ENCODE measurements at places on chromosomes 4 and X. TPM values are rescaled to one million over a fixed set of nuclear protein-coding genes. Genes with fewer than 3 reads are reported as not detected.
A peak's percentile ranks its signal among the peaks of the same experiment; 100 is the strongest.

Gene HSD17B13
- total RNA-seq, result 0.34 TPM

Gene SSX2B
- total RNA-seq, result not detected

Gene TMSB15A
- total RNA-seq, result 2.8 TPM

Gene SLC10A4
- 0.21 TPM for total RNA-seq

Gene TMPRSS11B
- total RNA-seq, result 0.20 TPM

Gene NEIL3
- total RNA-seq, result 2.0 TPM

Gene DKK2
- 16.1 TPM for total RNA-seq

Gene SYNPO2
- 27.6 TPM for total RNA-seq

Gene AADAT
- total RNA-seq, result 7.1 TPM

Gene USP26
- total RNA-seq, result not detected

Gene COL4A5
- 253 TPM for total RNA-seq

DNA sequence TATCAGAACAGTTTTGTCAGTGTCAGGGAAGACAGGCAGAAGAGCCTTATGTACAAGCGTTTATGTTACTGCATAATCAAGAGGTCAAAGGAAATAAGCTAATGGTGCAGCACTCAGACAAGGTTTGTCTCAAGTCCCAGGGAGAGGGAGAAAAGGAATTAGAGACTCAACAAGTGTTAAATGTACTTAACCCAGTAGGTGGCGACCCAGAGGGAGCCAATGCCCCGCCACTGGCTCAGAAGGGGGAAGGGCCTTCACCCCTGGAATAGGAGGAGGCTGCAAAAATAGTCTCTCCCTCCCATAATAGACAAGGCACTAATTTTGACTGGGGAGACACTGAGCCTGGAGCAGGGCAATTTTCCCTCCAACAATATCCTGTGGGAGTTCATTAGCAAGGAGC, 14.1 kb upstream of the PAPSS1 start:
- no peaks in the 10 kb centered on the region for H3K36me3 ChIP-seq
- no peak overlapping the region for H3K27ac ChIP-seq
- no peaks in the 10 kb centered on the region for H3K4me1 ChIP-seq
- no peaks in the 10 kb centered on the region for H3K27me3 ChIP-seq

- peak overlapping the region; percentile 96 for H3K27ac ChIP-seq
- H3K36me3 ChIP-seq, result no peaks in the 10 kb centered on the region
- no peaks in the 10 kb centered on the region for H3K27me3 ChIP-seq
- no peak overlapping the region for H3K4me3 ChIP-seq
- peaks cover 12% of the 10 kb centered on the region for H3K4me1 ChIP-seq
Observed at GRCh38 chr4:145177511-145177905, 2.9 kb downstream of the OTUD4 start.

- no peaks in the 10 kb centered on the region for H3K27me3 ChIP-seq
- no peak overlapping the region for H3K4me3 ChIP-seq
- H3K27ac ChIP-seq, result no peak overlapping the region
- DNase-seq, result no peak
Observed at GRCh38 chr4:112647785-112648184, 10.8 kb downstream of the LARP7 start.

- peak; percentile 10 for DNase-seq
- H3K27me3 ChIP-seq, result peaks cover 23% of the 10 kb centered on the region
- no peaks in the 10 kb centered on the region for H3K36me3 ChIP-seq
- H3K4me3 ChIP-seq, result peak overlapping the region; percentile 93
- no peak overlapping the region for H3K27ac ChIP-seq
Observed at GRCh38 chr4:53365121-53365485, 758 bp downstream of the SCFD2 start.

GRCh38 chr4:113311047-113311446, 261.6 kb downstream of the ANK2 start:
- no peaks in the 10 kb centered on the region for H3K36me3 ChIP-seq
- no peaks in the 10 kb centered on the region for H3K27me3 ChIP-seq
- no peak overlapping the region for H3K27ac ChIP-seq
- H3K4me1 ChIP-seq, result no peaks in the 10 kb centered on the region

- H3K36me3 ChIP-seq, result peaks cover 17% of the 10 kb centered on the region
- no peak overlapping the region for H3K27ac ChIP-seq
- H3K4me1 ChIP-seq, result no peaks in the 10 kb centered on the region
- no peak overlapping the region for H3K4me3 ChIP-seq
Observed at GRCh38 chr4:88043001-88043400, 35.6 kb downstream of the PKD2 start.

DNA sequence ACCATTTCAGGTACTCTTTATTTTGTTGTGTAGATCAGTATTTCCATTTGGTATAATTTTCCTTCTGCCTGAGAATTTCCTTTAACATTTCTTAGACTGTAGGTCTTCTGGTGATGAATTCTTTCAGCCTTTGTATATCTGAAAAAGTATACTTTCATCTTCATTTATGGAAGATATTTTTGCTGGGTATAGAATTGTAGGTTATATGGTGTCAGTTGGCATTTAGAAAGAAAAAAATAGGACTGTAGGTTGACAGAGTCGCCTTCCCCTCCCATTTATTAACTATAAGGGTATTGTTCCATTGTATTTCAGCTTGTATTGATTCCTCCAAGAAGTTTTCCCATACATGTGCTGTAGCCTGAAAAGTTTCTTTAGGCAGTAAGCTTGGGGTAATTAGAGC, 71.9 kb downstream of the KDM6A start:
- H3K4me3 ChIP-seq, result no peak overlapping the region
- no peak for DNase-seq
- H3K27ac ChIP-seq, result no peak overlapping the region
- H3K36me3 ChIP-seq, result no peaks in the 10 kb centered on the region

DNA sequence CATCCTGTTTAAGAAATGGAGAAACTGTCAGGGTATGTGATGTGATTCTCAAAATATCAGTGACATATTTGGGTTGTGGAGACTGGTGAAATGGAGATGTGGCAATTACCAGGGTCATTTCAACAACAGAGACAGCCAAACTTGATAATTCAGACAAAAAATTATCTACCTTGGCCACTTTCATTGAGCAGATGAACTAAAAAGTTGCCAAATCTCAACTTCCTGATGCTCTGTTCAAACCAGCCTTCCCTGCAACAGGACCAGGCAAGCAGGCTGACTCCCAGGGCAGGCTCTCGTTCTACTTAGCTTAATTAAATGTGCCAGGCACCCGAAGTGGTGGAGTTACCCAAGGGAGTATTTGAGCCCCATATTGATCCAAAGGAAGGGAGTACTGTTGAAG, 199.6 kb downstream of the AFF2 start:
- DNase-seq, result no peak
- no peak overlapping the region for H3K27ac ChIP-seq
- H3K27me3 ChIP-seq, result no peaks in the 10 kb centered on the region
- no peak overlapping the region for H3K4me3 ChIP-seq

DNA sequence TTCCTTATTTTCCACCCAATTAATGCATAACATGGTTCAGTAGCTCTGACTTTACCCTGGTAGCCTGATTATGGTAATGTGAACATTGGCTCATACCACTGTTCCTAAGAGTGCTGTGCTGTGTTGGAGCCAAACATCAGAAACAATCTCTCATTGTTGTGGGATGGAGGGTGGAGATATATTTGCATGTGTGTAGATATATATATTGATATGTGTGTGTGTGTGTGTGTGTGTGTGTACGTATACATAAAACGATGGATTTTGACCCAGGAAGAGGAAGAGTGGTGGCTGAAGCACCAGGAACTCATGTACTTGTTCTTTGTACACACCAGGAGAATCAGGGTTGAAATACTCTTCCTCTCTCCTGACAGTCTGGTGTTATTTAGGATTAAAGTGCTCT, 247.7 kb downstream of the IL15 start:
- H3K27me3 ChIP-seq, result no peaks in the 10 kb centered on the region
- H3K36me3 ChIP-seq, result no peaks in the 10 kb centered on the region
- H3K27ac ChIP-seq, result no peak overlapping the region
- DNase-seq, result no peak

DNA sequence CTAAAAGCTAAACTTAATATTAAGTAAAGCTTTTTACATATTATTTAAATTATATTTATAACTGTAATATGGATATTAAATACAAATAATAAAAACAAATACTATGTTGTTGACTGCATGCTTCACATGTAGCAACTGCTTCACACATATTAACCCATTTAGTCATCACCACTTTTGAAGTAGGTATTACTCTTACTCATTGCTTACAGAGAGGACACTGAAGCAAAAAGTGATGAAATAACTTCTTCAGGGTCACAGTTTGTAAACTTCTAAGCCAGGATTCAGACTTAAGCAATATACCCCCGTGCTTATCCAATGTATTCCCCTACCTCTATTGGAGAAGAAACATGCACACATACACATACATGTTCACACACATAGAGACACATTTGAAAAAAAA, 166.6 kb downstream of the DKK2 start:
- no peak overlapping the region for H3K4me3 ChIP-seq
- H3K27ac ChIP-seq, result no peak overlapping the region
- no peaks in the 10 kb centered on the region for H3K4me1 ChIP-seq
- H3K36me3 ChIP-seq, result no peaks in the 10 kb centered on the region
- no peaks in the 10 kb centered on the region for H3K27me3 ChIP-seq

Measured in lung (tissue), 17 donors.